Fibroblast of skin of right biceps (primary cell): ENCODE measurements at places on chromosomes 2 and 18.

DNA sequence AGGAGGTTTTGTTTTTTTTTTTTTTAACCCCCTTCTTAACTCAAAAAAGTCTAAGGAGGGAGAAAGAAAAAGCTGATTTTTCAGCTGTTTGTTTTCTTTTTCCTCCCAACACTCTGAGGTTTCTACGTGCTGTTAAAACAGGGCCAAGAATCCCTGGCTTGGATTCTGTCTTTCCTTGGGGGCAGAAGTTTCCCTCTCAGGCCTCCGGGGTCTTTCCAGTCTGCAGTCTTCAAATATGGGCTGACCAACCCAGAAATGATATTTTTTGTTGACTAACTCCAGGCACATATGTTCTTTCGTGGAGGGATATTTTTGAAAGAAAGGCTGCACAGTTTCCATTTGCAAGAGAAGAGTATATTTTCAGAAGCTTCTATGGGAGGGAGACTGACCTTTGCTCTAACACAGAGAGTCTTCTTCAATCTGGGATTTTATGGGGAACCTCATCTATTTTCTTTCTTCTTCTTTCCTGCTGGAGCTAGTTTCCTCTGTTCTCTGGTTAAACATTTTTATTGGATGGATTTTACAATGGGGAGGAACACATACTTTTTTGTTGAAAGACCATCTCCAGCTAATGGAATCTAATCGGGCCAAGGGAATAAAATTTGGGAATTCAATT, 93.3 kb upstream of the SPRED2 start:
- DNase-seq = no peak

GRCh38 chr2:128503399-128504245, 185.0 kb upstream of the HS6ST1 start:
- DNase-seq = no peak

DNA sequence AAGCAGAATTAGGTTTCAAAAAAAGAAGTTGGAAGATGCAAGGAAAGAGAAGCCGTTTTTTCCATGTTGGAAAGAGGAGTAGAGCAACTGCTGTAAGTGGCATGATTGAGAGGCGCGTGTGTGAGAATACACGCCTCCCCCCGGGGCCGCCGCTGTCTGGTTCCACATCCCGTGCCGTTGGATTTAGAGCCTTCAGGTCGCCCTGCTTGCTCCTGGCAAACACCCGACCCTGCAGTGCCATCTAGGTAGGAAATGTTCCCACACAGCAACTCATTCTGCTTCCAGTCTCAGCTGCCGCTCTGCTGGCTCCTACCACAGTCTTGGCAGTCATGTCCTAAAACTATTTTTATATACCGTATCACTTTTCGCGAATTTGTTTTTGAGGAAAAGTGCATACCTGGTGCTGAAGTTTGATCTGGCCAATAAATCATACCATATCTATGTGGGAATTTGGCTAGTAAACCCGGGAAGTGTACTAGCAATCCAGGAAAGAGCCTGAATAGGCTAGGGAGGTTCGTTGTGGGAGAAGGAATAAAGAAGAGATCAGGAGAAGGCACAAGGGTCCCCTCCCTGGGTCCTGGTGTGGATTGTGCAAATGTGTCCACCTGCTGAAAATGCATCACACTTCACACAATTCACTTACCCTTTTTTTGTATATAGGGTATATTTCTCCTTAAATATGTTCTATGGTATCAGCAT, 372.7 kb downstream of the FBXO15 start:
- DNase-seq = no peak

DNA sequence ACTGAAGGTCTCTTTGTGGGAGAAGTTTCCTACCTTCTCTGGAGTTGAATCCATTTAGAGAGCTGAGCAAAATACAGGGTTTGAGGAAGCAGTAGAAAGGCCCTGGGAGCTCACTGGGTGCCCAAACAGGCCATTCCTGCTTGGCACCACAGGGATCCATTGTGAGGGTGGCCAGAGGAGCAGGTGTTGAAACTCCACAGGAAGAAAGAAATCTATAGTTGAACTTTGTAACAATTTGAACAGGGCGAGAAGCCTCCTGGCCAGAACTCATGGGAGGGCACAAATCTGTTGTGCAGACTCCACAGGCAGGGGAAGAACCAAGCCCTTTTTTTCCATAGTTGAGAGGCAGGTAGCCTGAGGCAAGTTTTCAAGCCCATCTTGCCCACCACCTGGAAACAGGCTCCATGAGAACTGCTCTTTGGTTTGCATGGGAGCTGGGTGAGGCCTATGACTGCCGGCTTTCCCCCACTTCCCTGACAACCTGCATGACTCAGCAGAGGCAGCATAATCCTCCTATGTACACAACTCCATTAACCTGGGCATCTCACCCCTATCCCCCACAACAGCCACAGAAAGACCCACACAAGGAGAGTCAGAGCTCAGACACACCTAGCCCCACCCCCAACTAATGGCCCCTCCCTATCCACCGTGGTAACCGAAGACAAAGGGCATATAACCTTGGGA, 1053.0 kb downstream of the TSN start:
- no peak for DNase-seq
